ENCODE measurements at places on chromosomes 5 and 9. TPM values are rescaled to one million over a fixed set of nuclear protein-coding genes. Genes with fewer than 3 reads are reported as not detected.

MYOT gene
- 7.7 TPM for polyA plus RNA-seq

LCN1 gene
- not detected for polyA plus RNA-seq

CACFD1 gene
- polyA plus RNA-seq: 19.5 TPM

NTRK2 gene
- 7.7 TPM for polyA plus RNA-seq

OLFM1 gene
- 45.7 TPM for polyA plus RNA-seq

DNAJB5 gene
- 89.8 TPM for polyA plus RNA-seq

REEP2 gene
- 17.6 TPM for polyA plus RNA-seq

SHISAL2B gene
- not detected for polyA plus RNA-seq

GAPT gene
- polyA plus RNA-seq: 0.79 TPM

JAKMIP2 gene
- 0.49 TPM for polyA plus RNA-seq

PRSS3 gene
- 1.9 TPM for polyA plus RNA-seq

GPX8 gene
- polyA plus RNA-seq: 20.5 TPM

DRD1 gene
- polyA plus RNA-seq: 0.81 TPM

SLC34A3 gene
- polyA plus RNA-seq: 0.05 TPM

CCNJL gene
- polyA plus RNA-seq: 2.0 TPM

MORN5 gene
- 22.9 TPM for polyA plus RNA-seq

FAM221B gene
- polyA plus RNA-seq: not detected
